ENCODE measurements at places on chromosomes 3 and 15. TPM values are rescaled to one million over a fixed set of nuclear protein-coding genes. Genes with fewer than 3 reads are reported as not detected.

Gene ELL3
- 9.6 TPM for total RNA-seq

DNA sequence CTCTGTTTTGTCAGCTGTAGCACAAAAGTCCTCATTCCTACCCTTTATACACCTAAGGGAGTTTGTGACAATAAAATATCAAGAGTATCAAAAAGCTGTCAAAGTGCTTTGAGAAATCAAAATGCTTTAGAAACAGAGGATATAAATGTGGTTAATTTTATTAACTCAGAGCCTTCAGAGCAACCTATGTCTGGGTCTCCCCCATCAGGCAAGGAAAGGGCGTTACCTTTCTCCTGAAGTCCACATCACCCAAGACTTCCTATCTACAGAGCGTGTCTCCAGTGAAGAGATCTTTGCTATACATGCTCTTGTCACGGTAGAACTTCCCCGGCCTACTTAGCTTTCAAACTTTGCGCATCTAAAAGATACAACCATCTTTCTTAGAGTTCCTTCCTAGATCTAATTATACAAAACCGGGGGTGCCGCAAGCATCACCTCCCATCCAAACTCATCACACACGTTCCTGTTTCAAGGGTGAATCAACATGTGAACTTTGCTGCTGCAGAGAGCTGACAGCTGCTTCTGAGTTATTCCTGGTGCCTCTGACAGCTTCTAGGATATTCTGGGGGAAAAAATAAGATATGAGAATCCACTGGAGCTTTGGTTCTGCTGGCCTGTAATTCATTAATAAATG is 93.0 kb downstream of the RARB start:
- H3K4me3 ChIP-seq: no peak overlapping the region
- H3K36me3 ChIP-seq: no peaks in the 10 kb centered on the region
- DNase-seq: no peak
- H3K27me3 ChIP-seq: no peaks in the 10 kb centered on the region
- H3K27ac ChIP-seq: no peak overlapping the region
- peaks cover 8% of the 10 kb centered on the region for H3K4me1 ChIP-seq

GRCh38 chr3:72919520-72919919 is 31.7 kb downstream of the GXYLT2 start:
- no peak for DNase-seq
- no peak overlapping the region for H3K27ac ChIP-seq
- no peaks in the 10 kb centered on the region for H3K27me3 ChIP-seq
- no peak overlapping the region for H3K4me3 ChIP-seq

Gene IL20RB
- total RNA-seq: not detected

GRCh38 chr3:11329777-11330176 is 57.6 kb downstream of the ATG7 start:
- H3K27me3 ChIP-seq: no peaks in the 10 kb centered on the region
- no peak overlapping the region for H3K27ac ChIP-seq
- no peak for DNase-seq

GRCh38 chr3:36945333-36945980 is 603 bp upstream of the TRANK1 start:
- peak overlapping the region; percentile 80 for H3K27ac ChIP-seq
- no peaks in the 10 kb centered on the region for H3K4me1 ChIP-seq
- no peak for DNase-seq
- peak overlapping the region; percentile 68 for H3K4me3 ChIP-seq
- no peaks in the 10 kb centered on the region for H3K27me3 ChIP-seq
- H3K36me3 ChIP-seq: no peaks in the 10 kb centered on the region

DNA sequence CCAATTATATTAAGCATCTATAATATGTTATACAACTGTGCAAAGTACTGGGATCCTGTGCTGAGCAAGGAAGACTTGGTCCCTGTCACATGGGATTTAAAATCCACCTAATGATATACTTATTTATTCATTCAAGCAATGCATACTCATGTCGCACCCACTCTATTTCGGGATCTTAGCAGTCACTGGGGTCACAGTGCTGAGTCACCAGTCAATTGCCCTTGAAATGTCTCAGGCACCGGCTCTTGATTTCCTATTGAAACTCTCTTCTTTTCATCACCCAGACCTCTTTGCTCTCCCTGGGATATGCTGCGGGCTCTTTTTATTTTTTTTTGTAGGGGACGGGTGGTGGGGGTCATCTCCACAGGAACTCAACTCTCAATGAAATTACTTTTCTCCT is 194.5 kb upstream of the GAP43 start:
- H3K4me3 ChIP-seq: no peak overlapping the region
- H3K36me3 ChIP-seq: no peaks in the 10 kb centered on the region
- H3K27me3 ChIP-seq: no peaks in the 10 kb centered on the region
- no peaks in the 10 kb centered on the region for H3K4me1 ChIP-seq
- no peak for DNase-seq
- H3K27ac ChIP-seq: no peak overlapping the region

GRCh38 chr15:79185199-79185598 is 94.6 kb upstream of the RASGRF1 start:
- H3K4me1 ChIP-seq: no peaks in the 10 kb centered on the region
- no peaks in the 10 kb centered on the region for H3K27me3 ChIP-seq
- no peak overlapping the region for H3K4me3 ChIP-seq
- DNase-seq: no peak

GRCh38 chr3:11721479-11721878 is 77.8 kb upstream of the VGLL4 start:
- H3K27me3 ChIP-seq: no peaks in the 10 kb centered on the region
- H3K4me1 ChIP-seq: no peaks in the 10 kb centered on the region
- no peak overlapping the region for H3K4me3 ChIP-seq
- no peak for DNase-seq
- H3K36me3 ChIP-seq: no peaks in the 10 kb centered on the region
- peak overlapping the region; percentile 93 for H3K27ac ChIP-seq

- H3K4me1 ChIP-seq: no peaks in the 10 kb centered on the region
- no peak overlapping the region for H3K4me3 ChIP-seq
- no peak for DNase-seq
- no peak overlapping the region for H3K27ac ChIP-seq
Measured at GRCh38 chr3:61094608-61095007, 156.6 kb downstream of the FHIT start.

- H3K4me3 ChIP-seq: no peak overlapping the region
- H3K27me3 ChIP-seq: no peaks in the 10 kb centered on the region
- no peaks in the 10 kb centered on the region for H3K4me1 ChIP-seq
Measured at GRCh38 chr15:95760508-95760907, 570.0 kb upstream of the NR2F2 start.

Gene HHATL
- total RNA-seq: 0.62 TPM

DNA sequence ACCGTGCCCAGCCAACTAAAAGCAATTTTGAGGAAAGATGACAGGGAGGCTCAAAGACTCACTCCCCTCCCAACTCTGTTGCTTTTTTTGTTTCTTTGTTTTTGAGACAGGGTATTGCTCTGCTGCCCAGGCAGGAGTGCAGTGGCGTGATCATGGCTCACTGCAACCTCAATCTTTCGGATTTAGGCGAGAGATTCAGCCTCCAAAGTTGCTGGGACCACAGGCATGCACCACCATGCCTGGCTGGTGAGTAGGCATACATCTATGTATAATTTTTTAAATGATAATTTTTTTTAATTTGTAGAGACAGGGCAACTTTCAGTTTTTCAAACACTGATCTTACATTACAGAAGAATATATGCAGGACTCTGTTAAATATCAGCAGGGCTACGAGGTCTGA is 15.8 kb upstream of the THUMPD3 start:
- no peaks in the 10 kb centered on the region for H3K36me3 ChIP-seq
- DNase-seq: no peak
- H3K27me3 ChIP-seq: no peaks in the 10 kb centered on the region
- H3K4me1 ChIP-seq: no peaks in the 10 kb centered on the region
- H3K27ac ChIP-seq: no peak overlapping the region

All from uterus (tissue), 4 donors.